ENCODE measurements at places on chromosomes 7 and 10. TPM values are rescaled to one million over a fixed set of nuclear protein-coding genes. Genes with fewer than 3 reads are reported as not detected.

ANKRD22 gene
- total RNA-seq, result 0.16 TPM

INMT gene
- not detected for total RNA-seq

FAM13C gene
- not detected for total RNA-seq

GFRA1 gene
- total RNA-seq, result not detected

CYP26C1 gene
- not detected for total RNA-seq

RRP12 gene
- 104 TPM for total RNA-seq

SFTPA1 gene
- not detected for total RNA-seq

USP54 gene
- 9.7 TPM for total RNA-seq

ADAM8 gene
- total RNA-seq, result 133 TPM

ATRNL1 gene
- total RNA-seq, result not detected

RBP3 gene
- total RNA-seq, result not detected

LRRC72 gene
- not detected for total RNA-seq

DNAJB12 gene
- total RNA-seq, result 38.0 TPM

PTPRN2 gene
- total RNA-seq, result 0.47 TPM

ZNF117 gene
- total RNA-seq, result 3.1 TPM

MOGAT3 gene
- not detected for total RNA-seq

ABCC2 gene
- total RNA-seq, result 1.3 TPM

MRPS24 gene
- total RNA-seq, result 118 TPM

LGI1 gene
- total RNA-seq, result not detected

SCART1 gene
- total RNA-seq, result 1.5 TPM

NUTM2A gene
- total RNA-seq, result not detected

SLC18A2 gene
- not detected for total RNA-seq

HKDC1 gene
- 0.05 TPM for total RNA-seq

THSD7A gene
- not detected for total RNA-seq

LRRD1 gene
- not detected for total RNA-seq

PDK4 gene
- total RNA-seq, result not detected

VWDE gene
- 1.6 TPM for total RNA-seq

CLDN4 gene
- total RNA-seq, result not detected

GPR37 gene
- not detected for total RNA-seq

EPHB4 gene
- 2.4 TPM for total RNA-seq

ZP3 gene
- 4.2 TPM for total RNA-seq

SPOCK2 gene
- total RNA-seq, result 139 TPM

BAG3 gene
- 30.4 TPM for total RNA-seq

CPVL gene
- not detected for total RNA-seq

ITIH5 gene
- total RNA-seq, result not detected

MALSU1 gene
- 92.8 TPM for total RNA-seq

CNNM1 gene
- 0.20 TPM for total RNA-seq

PRLHR gene
- not detected for total RNA-seq

RAB19 gene
- 23.9 TPM for total RNA-seq

LRMDA gene
- total RNA-seq, result not detected

ACTR3C gene
- 8.2 TPM for total RNA-seq

PPP2R2D gene
- 37.6 TPM for total RNA-seq

KNDC1 gene
- total RNA-seq, result 0.54 TPM

PGAM2 gene
- total RNA-seq, result 0.78 TPM

LFNG gene
- total RNA-seq, result 34.8 TPM

ABCB1 gene
- total RNA-seq, result 3.3 TPM

SPDYE11 gene
- not detected for total RNA-seq

AGAP5 gene
- 11.0 TPM for total RNA-seq

TRIM73 gene
- 5.7 TPM for total RNA-seq

IMPDH1 gene
- total RNA-seq, result 95.8 TPM

HPSE2 gene
- total RNA-seq, result not detected

CALHM3 gene
- not detected for total RNA-seq

All from activated T-helper 1 cell treated with anti-CD3 and anti-CD28 coated beads, Interleukin-12 subunit alpha, Interleukin-12 subunit beta, Interleukin-2, Interleukin-4 antibody, amounts not matched to agents 30 ng/mL and 10 ng/mL and 1 ng/mL, durations not matched to agents 14 hours and 24 hours and 36 hours (primary cell).